Amniotic epithelial cell (primary cell): ENCODE measurements at places on chromosomes 7 and 10.
A peak's percentile ranks its signal among the peaks of the same experiment; 100 is the strongest.

DNA sequence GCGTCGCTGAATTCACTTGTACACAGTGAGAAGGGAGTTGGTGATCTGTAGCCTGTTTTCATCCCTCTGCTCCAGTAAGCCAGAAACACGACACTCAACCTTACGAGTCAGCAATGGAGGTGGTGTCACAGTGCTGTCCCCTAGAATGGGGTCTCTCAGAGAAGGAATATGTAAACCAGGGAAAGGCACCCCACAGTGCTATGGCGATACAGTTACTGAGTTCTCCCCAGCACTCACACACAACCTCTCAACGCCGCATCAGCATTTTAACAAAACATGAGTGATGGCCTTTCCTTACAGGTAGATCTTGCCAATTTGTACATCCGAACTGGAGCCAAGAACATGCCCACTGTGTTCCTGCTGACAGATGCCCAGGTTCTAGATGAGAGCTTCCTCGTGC is 196.3 kb downstream of the CDCA7L start:
- DNase-seq: no peak

GRCh38 chr10:70913191-70913892 is 25.0 kb upstream of the PCBD1 start:
- no peak for DNase-seq

DNA sequence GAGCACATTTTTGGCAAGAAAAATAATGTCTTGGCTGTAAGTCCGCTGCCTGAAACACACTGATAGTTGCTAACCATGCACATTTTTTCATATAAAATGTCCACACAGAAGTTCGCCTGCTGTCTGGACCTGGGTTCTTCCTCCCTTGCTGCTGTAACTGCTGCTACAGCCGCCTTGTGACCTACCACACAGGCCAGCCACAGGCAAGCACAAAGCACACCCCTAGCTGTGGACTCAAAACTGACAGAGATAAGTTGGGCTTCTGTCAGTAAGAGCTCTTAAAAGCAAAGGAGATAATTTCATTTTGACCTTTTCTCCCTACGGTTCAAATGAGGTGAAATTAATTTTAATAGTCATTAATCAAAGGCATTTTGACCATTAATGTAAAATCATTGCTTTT is 354.7 kb downstream of the OTUD1 start:
- no peak for DNase-seq

GRCh38 chr10:12835709-12836108 is 165.8 kb downstream of the CCDC3 start:
- peak; percentile 37 for DNase-seq

DNA sequence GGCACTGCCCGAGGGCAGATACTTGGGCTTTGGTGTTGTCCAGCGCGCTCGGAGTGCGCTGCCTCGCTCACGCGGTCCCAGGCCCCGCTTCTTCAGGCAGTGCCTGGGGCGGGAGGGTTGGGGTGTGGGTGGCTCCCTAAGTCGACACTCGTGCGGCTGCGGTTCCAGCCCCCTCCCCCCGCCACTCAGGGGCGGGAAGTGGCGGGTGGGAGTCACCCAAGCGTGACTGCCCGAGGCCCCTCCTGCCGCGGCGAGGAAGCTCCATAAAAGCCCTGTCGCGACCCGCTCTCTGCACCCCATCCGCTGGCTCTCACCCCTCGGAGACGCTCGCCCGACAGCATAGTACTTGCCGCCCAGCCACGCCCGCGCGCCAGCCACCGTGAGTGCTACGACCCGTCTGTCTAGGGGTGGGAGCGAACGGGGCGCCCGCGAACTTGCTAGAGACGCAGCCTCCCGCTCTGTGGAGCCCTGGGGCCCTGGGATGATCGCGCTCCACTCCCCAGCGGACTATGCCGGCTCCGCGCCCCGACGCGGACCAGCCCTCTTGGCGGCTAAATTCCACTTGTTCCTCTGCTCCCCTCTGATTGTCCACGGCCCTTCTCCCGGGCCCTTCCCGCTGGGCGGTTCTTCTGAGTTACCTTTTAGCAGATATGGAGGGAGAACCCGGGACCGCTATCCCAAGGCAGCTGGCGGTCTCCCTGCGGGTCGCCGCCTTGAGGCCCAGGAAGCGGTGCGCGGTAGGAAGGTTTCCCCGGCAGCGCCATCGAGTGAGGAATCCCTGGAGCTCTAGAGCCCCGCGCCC is at the start of gene NPY:
Gene NPY, plus strand, starts transcription at position 294 of the 802 bp plus-strand sequence. CDS start 1,051 bp downstream, outside the sequence.
- DNase-seq: peak; percentile 35

DNA sequence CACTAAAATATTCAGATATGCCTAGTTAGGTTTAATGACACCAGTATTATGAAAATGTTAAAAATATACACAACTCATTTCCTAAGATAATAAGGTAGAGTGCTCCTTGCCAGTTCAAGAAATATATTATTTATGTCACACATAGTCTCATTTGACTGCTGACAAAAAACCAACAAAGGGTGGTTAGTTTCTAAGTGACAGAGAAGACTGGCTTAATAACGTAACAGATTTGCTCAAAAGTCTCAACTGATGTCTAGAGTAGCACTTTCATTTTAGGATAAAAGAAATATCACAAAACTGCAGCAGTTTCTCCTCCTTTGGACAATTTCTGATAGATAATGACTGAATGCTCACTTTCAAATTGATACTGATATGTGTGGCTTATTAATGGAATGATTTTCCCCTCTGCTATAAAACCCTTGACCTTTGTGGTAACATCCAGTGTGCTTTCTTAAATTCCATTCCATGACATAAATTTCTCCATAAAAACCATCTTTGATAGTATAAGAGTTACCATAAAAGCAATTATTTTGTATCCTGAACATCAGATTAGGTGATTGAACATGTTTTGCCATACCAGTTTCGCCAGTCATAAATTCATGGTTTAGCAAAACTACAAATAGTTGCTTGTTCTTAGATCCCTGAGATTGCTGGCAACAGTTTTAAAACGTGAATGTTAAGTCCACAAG is 94.2 kb downstream of the NRBF2 start:
- DNase-seq: no peak

DNA sequence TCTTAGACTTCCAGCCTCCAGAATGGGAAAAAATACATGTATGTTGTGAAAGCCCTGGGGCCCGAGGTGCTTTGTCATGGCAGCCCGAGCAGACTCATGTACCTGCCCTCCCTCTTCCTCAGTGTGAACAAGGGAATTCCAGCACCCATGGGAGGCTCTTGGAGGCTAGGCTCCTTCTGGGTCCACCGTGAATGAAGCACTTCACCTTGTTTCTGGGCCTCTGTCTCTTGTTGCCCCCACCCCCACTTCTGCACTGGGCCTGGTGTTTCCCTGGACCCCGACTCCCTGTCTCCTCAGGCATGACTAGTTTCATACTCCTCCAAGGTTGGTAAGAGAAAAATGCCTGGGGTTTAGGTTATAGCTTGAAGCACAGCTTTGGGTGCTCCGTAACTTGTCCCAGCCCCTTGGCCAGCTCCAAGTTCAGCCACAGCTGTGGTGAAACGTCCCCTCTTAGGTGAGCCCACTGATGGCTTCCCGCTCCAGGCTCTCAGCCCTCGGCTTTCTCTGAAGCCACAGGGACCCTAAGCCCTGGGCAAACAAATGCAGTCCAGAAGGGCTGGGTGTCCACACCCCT is 30.2 kb upstream of the ARHGAP22 start:
- no peak for DNase-seq

DNA sequence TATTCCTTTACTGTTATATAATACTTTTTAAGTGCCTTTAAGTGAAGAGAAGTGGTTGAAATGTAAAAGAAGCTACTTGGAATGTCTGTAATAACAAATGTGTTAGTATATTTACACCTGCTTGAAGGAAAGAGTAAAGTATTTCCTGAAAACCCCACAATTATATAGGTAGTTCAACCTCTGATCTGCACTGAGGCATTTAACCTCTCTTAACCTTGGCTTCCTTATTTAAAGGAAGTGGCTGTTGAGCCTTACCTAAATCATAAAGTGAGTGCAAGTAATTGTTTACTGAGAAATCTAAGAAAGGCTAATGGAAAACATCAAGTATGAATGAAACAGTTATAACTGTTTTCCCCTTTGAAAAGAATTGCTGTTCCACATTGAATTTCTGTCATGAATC is 294.5 kb downstream of the ADK start:
- no peak for DNase-seq

DNA sequence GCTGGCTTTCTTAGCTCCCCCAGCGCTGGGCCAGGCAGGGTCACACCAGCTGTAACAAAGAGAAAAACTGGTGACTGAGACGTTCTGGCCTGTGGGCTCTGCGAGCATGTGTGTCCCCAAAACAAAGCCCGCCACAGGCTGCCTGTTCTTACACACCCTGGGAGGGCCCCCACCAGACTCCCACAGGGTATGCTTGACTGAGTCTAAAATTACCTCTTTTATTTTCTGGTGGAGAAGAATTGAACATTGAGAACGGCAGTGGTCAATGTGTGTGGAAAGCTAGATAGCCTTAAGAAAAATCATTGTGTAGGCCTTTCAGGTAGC is 808 bp downstream of the C10orf71 start:
- DNase-seq: no peak

GRCh38 chr7:73896454-73896853 is 35.5 kb downstream of the TMEM270 start:
- DNase-seq: no peak

DNA sequence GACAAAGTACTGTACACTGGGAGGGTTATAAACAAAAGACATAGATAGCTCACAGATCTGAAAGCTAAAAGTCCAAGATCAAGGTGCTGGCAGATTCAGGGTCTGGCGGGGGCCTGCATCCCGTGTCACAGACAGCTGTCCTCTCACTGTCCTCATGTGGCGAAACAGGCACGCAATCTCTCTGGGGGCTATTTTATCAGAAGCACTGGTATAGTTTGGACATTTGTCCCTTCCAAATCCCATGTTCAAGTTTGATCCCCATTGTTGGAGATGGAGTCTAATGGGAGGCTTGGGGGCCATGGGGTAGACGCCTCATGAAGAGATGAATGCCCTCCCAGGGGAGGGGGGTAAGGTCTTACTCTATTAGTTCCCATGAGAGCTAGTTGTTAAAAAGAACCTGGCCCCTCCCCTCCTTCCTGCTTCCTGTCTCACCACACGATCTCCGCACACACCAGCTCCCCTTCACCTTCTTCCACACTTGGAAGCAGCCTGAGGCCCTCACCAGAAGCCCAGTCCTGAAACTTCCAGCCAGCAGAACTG is 72.5 kb upstream of the UCN3 start:
- DNase-seq: no peak

GRCh38 chr10:14712991-14713424 is 61.7 kb downstream of the FAM107B start:
- peak; percentile 64 for DNase-seq

- DNase-seq: no peak
Observed at GRCh38 chr10:47287805-47288204, 12.2 kb upstream of the GDF10 start.

GRCh38 chr10:54372179-54372578 is 428.9 kb downstream of the PCDH15 start:
- no peak for DNase-seq

- DNase-seq: no peak
Observed at GRCh38 chr10:29508554-29509244, 126.1 kb downstream of the SVIL start.

DNA sequence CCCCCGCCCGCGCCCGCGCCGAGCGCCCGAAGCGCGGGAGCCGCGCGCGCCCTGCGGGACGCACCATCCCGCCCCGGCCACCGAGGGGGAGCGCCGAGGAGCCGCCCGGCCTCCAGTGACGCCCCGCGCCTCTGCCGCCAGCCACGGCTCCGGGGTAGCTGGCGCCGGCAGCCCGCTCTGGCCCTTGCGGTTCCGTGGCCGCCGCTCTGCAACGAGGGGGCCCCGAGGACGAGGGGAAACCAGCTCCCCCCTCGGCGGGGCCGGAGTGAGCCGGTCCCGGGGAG is at the start of gene PAXIP1:
Gene PAXIP1, minus strand, starts transcription at position 33 of the 284 bp plus-strand sequence. CDS start 195 bp downstream, outside the sequence.
- DNase-seq: no peak

DNA sequence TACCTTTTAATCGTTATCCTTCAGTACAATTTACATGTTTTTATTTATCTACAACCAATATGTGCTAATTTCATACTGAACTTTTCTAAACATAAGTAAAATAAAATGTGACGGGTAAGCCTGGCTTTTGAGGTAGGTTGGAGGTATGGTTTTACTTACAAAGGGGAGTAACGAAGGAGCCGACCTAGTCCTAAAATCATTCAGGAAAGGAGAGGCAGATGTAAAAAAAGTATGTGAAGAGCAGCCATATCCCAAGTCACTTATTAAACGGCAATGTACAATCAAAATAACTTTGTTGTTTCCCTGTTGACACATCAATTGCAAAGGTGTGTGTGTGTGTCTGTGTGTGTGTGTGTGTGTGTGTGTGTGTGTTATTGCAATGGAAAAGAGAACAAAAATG is 351.3 kb downstream of the CRPPA start:
- no peak for DNase-seq

DNA sequence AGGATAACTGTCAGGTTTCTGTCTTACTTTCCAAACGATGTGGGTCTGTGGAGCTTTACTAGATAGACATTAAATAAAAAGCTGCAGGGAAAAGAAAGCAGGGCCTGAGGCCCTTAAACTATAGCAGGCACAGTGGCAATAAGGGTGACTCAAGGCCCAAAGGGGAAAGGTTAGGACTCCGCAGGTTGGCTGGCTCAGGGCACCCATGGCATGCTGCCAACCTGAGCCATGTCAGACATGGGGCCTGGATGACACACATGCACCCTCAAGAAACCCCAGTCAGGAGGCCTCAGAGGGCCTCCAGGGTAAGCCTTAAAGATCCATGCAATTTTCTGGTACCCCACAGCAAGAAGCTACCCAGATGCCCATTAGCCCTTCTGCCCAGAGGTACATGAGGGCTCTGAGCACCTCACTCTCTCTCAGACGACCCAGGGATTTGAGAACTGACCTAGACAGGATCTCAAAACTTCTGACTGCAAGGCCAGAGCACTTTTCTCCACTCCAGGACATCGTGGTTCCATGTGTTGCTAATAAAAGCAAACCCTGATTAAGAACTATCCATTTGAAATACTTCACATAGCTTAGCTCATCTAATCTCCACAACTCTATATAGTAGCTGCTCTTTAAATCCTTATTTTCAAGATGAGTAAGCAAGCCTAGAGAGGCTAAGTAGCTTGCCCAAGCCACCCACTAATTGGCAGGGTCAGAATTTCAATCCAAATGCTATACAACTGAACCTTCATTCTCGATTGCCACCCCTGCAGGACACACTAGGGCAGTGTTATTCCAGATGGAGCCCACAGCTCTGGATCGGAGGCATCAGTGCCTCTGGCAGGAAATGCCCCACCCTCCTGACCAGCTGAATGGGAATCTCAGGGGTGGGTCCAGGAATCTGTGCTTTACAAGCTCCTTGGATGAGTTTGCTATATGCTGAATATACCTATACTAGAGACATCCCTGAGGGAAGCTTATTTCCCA is 132.5 kb upstream of the EFCAB10 start:
- no peak for DNase-seq

DNA sequence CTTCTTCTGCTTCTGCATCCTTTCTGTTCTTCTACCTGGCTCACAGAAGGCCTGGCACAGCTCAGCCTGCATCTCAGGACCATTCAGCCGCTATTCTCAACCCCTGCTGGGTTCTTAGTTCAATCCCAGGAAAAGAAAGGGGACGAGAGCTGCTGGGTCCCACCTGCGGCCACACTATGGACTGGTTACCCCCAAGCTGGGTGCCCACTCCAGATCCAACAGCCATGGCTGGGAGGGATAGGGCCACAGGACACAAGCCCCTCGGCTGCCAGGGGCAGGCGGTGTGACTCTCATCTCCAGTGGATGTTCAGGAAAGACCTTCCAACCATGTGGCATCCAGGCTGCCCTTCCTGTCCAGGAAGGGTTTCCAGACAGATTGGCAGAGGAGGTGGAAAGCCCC is 97.6 kb upstream of the NMT2 start:
- no peak for DNase-seq
